ENCODE measurements at places on chromosomes 5 and 9. TPM values are rescaled to one million over a fixed set of nuclear protein-coding genes. Genes with fewer than 3 reads are reported as not detected.

The ZNF462 gene
- total RNA-seq = 17.8 TPM

The PLEKHG4B gene
- 9.9 TPM for total RNA-seq

The MUSK gene
- 0.15 TPM for total RNA-seq

The POMT1 gene
- total RNA-seq = 22.8 TPM

The SH2D3C gene
- total RNA-seq = not detected

The PGM5 gene
- 1.1 TPM for total RNA-seq

The WDR41 gene
- total RNA-seq = 65.0 TPM

The PPIC gene
- total RNA-seq = 139 TPM

The PCDHA12 gene
- total RNA-seq = not detected

The SAXO1 gene
- 0.10 TPM for total RNA-seq

The PCSK5 gene
- total RNA-seq = 0.10 TPM

The KIF12 gene
- 0.12 TPM for total RNA-seq

The FBN2 gene
- total RNA-seq = 0.37 TPM

The MYOT gene
- total RNA-seq = not detected

All from M059J (cell line).